ENCODE measurements at places on chromosomes 6 and 20.

DNA sequence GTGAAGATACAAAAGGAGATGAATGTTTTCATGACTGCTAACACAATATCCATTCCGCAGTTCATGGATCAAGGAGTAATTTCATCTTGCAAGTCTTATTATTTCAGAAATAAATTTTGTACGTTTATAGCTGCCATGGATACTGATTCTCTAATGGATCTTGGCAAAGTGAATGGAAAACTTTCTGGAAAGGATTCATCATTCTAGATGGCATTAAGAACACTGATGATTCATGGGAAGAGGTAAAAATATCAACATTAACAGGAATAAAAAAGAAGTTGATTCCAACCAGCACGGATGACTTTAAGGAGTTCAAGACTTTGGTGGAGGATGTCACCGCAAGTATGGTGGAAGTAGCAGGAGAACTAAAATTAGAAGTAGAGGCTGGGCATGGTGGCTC lies 2.8 kb downstream of the HUS1B start:
- no peak for DNase-seq

- DNase-seq = no peak
Observed at GRCh38 chr6:53960311-53960710, 150.9 kb upstream of the MLIP start.

GRCh38 chr6:13026557-13026956 lies 301.8 kb downstream of the TBC1D7 start:
- no peak for DNase-seq

DNA sequence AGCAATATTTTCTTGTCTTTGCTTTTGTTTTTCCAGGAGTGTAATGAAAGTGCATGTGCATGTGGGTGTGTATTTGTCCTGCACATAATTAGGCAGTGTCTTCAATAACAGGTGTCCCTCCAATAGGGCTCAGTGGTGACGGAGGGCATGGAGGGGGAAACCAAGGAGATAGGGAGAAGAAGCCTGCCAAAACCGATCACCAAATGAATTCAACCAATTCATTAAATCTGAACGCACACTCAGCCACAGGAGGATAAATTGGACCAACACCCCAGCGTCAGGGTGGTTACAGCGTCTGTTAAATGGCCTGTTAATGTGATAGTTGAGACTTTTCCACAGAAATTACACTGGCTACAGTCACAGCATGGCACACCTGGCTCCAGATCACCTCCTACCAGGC lies 527.6 kb downstream of the CD83 start:
- DNase-seq = no peak

- no peak for DNase-seq
Observed at GRCh38 chr6:21137700-21138335, 455.7 kb upstream of the SOX4 start.

Data from stimulated activated naive CD4-positive, alpha-beta T cell (primary cell).